Spinal cord (tissue), 10 donors: ENCODE measurements at places on chromosomes 12 and 14. TPM values are rescaled to one million over a fixed set of nuclear protein-coding genes. Genes with fewer than 3 reads are reported as not detected.

GRCh38 chr14:37343307-37344094 is 145.8 kb downstream of the MIPOL1 start:
- no peak for DNase-seq
- no peak overlapping the region for H3K27ac ChIP-seq
- H3K36me3 ChIP-seq, result no peaks in the 10 kb centered on the region
- H3K4me3 ChIP-seq, result no peak overlapping the region
- no peaks in the 10 kb centered on the region for H3K4me1 ChIP-seq
- no peaks in the 10 kb centered on the region for H3K27me3 ChIP-seq

- H3K27ac ChIP-seq, result peak overlapping the region; percentile 89
- H3K36me3 ChIP-seq, result peaks cover 7% of the 10 kb centered on the region
These were observed 813 bp downstream of the TWF1 start for GRCh38 chr12:43805149-43805859.

DNA sequence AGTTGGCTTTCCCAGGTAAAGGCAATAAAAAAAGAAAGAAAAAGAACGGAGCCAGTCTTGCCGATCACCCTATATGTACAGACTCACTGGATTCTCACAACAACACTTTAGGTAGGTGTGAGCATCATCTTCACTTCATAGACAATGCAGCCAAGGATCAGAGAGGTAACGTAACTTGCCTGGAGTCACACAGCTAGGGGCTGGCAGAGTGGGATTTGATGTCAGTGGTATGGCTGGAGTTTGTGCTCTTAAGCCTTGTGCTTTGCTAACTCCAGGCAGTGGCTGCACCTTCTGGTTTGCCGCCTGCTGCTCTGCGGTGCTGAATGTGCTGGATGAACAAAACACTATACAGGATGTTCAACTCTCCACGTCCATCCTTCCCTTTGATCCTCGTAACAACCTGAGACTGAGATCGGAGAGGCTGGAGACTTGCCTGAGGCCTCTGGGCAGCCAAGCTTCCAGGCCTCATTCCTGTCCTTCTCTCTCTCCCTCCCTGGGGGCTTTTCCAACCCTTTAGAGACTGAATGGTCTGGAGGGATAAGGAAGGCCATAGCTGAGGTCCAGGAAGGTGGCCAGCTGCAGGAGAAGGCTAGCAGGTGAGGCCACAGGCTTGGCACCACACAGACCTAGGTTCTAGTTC is 8.1 kb downstream of the ISM2 start:
- no peak overlapping the region for H3K27ac ChIP-seq
- peaks cover under 1% of the 10 kb centered on the region for H3K4me1 ChIP-seq
- no peaks in the 10 kb centered on the region for H3K27me3 ChIP-seq
- H3K36me3 ChIP-seq, result no peaks in the 10 kb centered on the region
- H3K4me3 ChIP-seq, result no peak overlapping the region

GRCh38 chr14:52553671-52554575 is 1.3 kb downstream of the GPR137C start:
- H3K4me1 ChIP-seq, result peaks cover 7% of the 10 kb centered on the region
- no peaks in the 10 kb centered on the region for H3K36me3 ChIP-seq
- H3K27me3 ChIP-seq, result no peaks in the 10 kb centered on the region
- peak overlapping the region; percentile 83 for H3K27ac ChIP-seq
- H3K4me3 ChIP-seq, result peak overlapping the region; percentile 80

GRCh38 chr14:22179190-22179589 is 409.8 kb downstream of the DAD1 start:
- no peak overlapping the region for H3K4me3 ChIP-seq
- no peaks in the 10 kb centered on the region for H3K27me3 ChIP-seq
- no peaks in the 10 kb centered on the region for H3K36me3 ChIP-seq
- no peak overlapping the region for H3K27ac ChIP-seq
- DNase-seq, result no peak
- no peaks in the 10 kb centered on the region for H3K4me1 ChIP-seq

The KRT74 gene
- 0.20 TPM for polyA plus RNA-seq

- no peaks in the 10 kb centered on the region for H3K4me1 ChIP-seq
- H3K27ac ChIP-seq, result no peak overlapping the region
- no peaks in the 10 kb centered on the region for H3K36me3 ChIP-seq
- DNase-seq, result no peak
These were observed 189.0 kb upstream of the AMIGO2 start for GRCh38 chr12:47268501-47269454.

DNA sequence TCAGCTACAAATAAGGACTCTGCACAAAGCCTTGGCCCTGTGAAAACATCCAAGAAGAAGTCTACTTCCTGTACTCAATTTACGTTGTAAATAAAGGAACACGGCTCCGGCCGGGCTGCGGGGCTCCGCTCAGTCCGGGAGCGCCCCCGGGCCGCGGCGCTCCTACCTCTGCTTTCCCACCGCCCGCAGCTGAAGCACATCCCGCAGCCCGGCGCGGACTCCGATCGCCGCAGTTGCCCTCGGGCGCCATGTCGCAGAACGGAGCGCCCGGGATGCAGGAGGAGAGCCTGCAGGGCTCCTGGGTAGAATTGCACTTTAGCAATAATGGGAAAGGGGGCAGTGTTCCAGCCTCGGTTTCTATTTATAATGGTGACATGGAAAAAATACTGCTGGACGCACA is 502.3 kb upstream of the FOXG1 start:
- H3K36me3 ChIP-seq, result no peaks in the 10 kb centered on the region
- H3K4me3 ChIP-seq, result no peak overlapping the region
- no peak overlapping the region for H3K27ac ChIP-seq
- H3K27me3 ChIP-seq, result no peaks in the 10 kb centered on the region
- DNase-seq, result no peak
- no peaks in the 10 kb centered on the region for H3K4me1 ChIP-seq

GRCh38 chr14:95274279-95274678 is 45.4 kb downstream of the CLMN start:
- no peaks in the 10 kb centered on the region for H3K4me1 ChIP-seq
- no peaks in the 10 kb centered on the region for H3K36me3 ChIP-seq
- DNase-seq, result no peak
- H3K27me3 ChIP-seq, result no peaks in the 10 kb centered on the region
- no peak overlapping the region for H3K4me3 ChIP-seq
- H3K27ac ChIP-seq, result no peak overlapping the region

The CHD8 gene
- 84.0 TPM for polyA plus RNA-seq

The NOP9 gene
- polyA plus RNA-seq, result 27.7 TPM
